Stimulated activated CD4-positive, alpha-beta T cell treated with anti-CD3 and anti-CD28 coated beads, Interleukin-4, amount 100 ng/mL, for 24 hours (primary cell): ENCODE measurements at places on chromosomes 6 and 20.

- no peak for DNase-seq
These were observed 174.0 kb downstream of the SASH1 start for GRCh38 chr6:148516617-148517016.

- no peak for DNase-seq
These were observed 124.9 kb downstream of the SCML4 start for GRCh38 chr6:107699254-107699653.

GRCh38 chr20:10963717-10964266 lies 290.0 kb upstream of the JAG1 start:
- DNase-seq = no peak

DNA sequence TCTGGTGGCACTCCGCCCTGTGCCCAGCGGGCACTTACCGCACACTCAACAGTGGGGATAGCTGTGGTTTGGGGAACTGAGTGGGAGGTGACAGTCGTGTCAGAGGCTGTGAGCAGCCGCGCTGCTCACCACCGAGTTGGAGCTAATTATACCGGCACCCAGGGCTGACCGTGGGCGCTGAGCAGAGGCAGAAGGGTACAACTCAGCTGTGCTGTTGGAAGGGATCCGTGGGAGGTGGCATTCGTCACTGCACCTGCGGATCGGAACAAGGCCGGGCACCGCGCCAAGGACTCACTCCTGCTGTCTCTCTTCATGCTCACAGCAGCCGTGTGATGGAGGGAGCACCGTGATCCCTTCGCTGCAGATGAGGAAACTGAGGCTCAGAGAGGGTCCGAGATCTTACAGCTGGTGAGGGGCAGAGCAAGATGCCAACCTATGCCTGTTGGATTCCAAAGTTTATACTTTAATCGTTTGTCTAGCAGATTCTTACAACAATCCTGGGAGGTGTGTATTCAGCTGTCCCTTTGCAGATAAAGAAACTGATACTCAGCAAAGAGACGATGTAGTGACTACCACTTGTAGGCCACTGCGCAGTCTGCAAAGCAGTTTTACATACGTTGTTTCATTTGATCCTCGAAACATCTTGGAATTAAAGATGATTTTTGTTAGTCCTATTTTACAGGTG lies 713 bp upstream of the ELMO2 start:
- DNase-seq = peak; percentile 93

GRCh38 chr6:3356056-3356823 lies 97.5 kb downstream of the PSMG4 start:
- DNase-seq = peak; percentile 51

DNA sequence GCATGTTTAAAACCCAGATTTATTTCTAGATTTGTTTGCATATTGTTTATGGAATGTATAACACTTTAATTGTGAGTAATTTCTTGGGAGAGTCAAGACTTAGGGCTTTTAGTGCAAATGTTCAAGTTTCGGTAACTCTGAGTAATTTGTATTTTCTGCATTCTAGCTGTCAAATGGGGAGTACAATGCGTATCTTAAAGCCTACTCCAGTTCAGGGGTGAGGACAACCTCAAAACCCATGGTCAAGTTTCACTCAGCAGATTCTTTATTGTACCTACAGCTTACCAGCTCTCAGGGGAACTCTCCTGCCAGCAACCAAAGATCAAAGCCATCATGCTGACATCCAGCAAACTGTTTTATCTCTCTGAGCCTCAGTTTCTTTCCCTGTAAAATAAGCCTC lies 458.6 kb upstream of the JARID2 start:
- no peak for DNase-seq

GRCh38 chr6:130843575-130844320 lies 16.5 kb downstream of the SMLR1 start:
- DNase-seq = peak; percentile 5

- DNase-seq = no peak
These were observed 261.1 kb downstream of the ADGRG6 start for GRCh38 chr6:142562865-142563264.

DNA sequence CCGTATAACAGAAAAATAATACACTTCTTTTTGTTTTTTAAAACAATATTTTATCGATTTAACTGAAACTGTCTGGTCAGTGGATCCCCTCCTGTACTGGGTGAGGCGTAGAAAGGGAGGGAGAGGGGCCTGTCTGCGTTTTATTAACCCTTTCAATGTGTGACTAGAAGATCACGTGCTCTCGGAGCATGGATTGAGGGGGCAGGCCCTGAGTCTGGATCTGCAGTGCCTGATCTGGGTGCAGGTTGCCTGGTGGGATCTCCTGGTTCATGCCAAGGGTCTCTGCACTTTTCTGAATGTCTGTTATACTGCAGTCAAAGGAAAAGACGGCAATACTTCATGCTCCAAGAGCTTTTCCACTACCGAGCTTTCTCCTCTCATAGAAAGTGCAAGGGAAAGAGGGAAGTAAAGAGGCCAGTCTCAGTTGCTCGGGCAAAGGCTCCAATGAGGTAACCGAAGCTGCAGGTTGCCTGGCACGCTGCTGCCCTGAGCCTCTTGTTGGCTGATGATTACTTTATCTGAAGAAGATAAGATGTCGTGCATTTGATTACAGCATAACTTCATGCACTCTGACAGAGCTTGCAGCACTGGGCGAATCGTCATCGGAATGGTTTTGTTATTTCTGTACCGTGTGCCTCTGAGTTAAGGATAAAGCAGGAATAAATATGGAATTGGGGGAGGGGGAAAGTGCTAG lies 167.5 kb upstream of the PMEPA1 start:
- DNase-seq = no peak

DNA sequence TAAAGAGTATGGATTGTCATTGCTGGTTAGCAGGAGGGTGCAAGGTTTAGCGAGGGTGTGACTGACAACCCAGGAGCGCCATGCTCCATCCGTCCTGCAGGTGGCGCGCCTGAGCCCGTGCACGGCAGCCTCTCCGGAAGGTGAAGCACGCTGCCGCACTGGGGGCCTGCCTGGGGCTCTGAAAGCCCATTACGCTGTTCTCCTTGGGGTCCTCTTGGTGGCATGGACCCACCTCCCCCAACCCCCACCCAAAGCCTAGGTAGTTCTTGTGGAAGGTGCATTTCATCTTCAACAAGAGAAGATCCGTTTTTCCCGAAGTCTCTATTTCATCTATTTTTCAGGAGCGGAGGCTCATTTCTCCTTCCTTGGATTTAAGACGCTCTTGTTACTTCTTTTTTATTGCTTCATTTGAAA lies 197.4 kb upstream of the KCNG1 start:
- DNase-seq = peak; percentile 60

DNA sequence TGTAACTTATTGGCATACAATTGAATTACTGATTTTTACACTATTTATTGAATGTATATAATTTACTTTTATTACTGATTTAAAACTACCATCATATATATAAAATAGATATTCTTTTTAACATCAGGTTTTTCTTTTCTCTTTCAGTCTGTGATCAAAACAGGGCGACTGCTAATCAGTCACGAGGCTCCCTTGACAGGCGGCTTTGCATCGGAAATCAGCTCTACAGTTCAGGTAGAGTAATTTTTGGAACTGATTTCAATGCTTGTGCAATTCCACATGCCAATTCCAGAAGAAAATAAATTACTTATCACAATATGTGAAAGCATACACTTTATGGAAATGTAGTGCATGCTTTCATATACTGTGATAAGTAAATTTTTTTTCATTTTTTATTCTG lies 166.5 kb downstream of the BCKDHB start:
- DNase-seq = no peak

GRCh38 chr20:50338479-50339391 lies 148.1 kb downstream of the CEBPB start:
- peak; percentile 66 for DNase-seq

DNA sequence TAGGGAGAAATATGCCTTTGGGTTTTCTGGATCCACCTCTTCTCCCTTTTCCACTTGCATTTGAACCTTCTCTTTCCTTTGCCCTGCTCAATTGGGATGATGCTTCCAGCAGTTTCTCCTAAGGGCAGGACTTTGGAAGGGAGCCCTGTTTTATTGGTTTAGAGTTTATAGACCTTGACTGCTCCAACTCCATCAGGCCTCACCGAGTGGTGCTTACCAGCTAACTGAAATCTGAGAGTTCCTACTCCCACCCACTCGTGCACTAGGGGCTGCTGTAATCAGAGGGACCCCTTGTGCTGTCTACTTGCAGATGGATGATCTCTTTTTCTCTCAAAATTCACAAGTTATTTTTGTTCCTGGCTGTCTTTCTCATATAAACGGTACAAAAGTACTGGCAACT lies 121.3 kb upstream of the SLC22A16 start:
- no peak for DNase-seq

DNA sequence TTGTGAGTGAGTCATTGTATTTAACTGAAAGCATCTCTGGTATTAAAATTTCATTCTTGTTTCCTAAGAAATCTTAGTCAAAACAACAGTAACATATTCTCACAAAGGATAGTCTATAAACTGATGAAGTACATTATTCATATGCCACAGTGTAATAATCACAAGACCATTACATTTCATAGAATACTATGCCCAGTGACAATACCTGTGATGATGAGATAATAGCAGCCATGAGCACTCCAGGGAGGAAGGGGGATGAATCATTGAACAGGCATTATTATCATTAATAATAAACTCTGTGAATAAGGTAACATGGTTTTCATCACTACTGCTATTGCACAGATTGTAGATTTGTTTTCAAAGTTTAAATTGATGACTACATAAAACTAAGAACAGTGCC lies 667.9 kb downstream of the EPM2A start:
- DNase-seq = no peak

- DNase-seq = peak; percentile 19
These were observed 684 bp upstream of the DNAH8 start for GRCh38 chr6:38714239-38715015.

DNA sequence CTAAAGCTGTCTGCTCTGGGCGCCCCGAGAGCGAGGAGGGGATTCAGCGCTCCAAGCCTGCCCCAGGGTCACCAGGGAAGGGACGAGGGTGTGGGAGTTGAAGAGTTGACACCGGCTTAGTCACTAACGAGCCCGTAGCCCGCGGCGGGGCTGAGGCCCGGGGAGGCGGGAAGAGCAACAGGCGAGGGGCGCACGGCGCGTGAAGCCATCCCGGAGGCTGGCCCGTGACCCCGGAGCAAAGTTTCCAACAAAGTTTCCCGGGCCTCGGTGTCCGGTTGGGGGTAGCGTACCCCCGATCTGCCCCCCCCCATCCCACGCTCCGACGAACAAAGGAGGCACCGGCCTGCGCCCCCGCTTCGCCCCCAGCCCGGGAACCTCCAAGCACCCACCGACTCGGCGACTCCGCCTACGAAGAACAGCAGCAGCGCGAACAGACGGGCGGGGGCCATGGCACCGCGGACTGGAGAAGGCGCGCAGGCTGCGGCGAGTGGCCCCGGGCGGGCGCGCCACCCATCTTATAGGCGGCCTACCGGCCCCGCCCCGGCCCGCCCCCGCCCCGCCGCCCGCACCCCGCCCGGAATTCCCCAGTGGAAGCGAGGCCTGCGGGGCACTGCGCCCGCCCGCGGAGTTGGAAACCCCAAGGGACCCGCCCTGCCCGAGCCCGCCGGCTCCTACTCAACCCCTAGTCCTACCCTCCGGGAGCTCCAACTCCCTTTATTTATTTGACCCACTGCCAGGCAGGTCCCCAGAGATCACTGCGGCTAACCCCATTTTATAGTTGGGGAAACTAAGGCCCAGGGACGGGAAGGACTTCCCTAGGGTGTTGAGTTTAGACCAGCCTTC lies at the start of gene SDC4:
Gene SDC4, minus strand, starts transcription at position 489 of the 843 bp plus-strand sequence. Its CDS starts 40 bp downstream, at position 449.
- peak; percentile 66 for DNase-seq

- DNase-seq = no peak
These were observed 9.7 kb downstream of the SCAF8 start for GRCh38 chr6:154742891-154743290.

- DNase-seq = no peak
These were observed 204.5 kb downstream of the ERMARD start for GRCh38 chr6:169955731-169956437.

GRCh38 chr6:3309391-3310050 lies 50.8 kb downstream of the PSMG4 start:
- no peak for DNase-seq

DNA sequence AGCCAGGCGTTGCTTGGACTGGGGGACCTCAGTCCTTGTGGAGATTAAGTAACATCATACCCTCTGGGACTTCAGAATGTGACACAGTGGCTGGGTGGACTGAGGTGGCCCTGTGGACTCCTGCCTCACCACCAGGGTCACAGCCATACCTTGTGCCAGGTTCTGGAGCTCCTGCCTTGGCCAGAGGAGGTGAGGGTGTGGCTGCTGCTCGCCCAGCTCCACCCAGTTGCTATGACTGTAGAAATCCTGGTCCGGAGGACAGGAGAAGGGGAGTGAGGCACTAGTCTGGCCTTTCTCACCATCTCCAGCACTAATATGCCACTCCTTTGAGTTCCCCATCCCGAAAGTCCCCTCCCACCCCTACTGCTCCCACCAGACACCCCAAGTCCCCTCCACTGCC lies 1.9 kb downstream of the VWA7 start:
- DNase-seq = no peak

- no peak for DNase-seq
These were observed 392.1 kb upstream of the HSF2 start for GRCh38 chr6:122007339-122007738.

- DNase-seq = no peak
These were observed 153.8 kb downstream of the ERMARD start for GRCh38 chr6:169905041-169905807.

GRCh38 chr6:159137676-159138075 lies 31.5 kb upstream of the FNDC1 start:
- DNase-seq = no peak

DNA sequence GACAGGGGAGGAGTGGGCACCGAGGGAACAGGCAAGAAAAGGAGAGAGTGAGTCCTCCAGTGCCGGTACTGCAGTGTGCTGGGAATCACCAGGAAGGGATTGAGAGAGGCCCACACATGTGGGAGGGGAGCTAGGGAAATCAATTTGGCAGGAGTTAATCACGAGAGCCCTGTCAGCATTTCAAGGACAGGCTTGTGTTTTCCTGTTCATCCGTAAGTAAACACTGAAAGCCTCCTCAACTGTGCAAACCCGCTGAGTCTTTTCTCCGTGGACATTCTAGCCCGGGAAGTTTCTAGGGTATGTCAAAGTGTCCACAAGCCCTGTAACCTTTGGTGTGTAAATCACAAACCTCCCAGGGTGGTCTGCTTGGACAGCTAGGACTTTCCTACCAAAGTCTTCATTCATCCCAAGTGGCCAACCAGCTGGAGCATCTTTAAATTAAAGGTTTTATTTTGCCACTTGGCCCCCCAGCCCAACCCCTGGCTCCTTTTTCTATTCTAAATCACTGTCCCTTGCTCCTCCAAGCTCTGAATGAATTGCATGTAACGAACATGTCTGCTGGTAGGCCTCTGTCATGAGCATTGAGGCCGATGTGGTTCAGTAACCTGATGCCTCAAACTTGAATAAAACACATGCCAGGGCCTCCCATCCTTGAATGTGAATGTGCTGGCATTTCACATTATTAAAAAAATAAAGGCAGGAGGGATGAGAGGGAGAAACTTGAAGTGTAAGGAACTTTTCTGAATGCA lies 149.1 kb downstream of the ZNF217 start:
- no peak for DNase-seq

GRCh38 chr6:71287926-71288227 lies 734 bp upstream of the OGFRL1 start:
- no peak for DNase-seq

GRCh38 chr6:82555801-82556200 lies 192.2 kb downstream of the TPBG start:
- no peak for DNase-seq

- DNase-seq = no peak
These were observed 231.3 kb upstream of the MARCKS start for GRCh38 chr6:113625850-113626249.
